ENCODE measurements at places on chromosomes 7 and 10. TPM values are rescaled to one million over a fixed set of nuclear protein-coding genes. Genes with fewer than 3 reads are reported as not detected.

Gene EN2
- 0.23 TPM for polyA plus RNA-seq

Gene FKBP9
- polyA plus RNA-seq, result 156 TPM

Gene MBL2
- not detected for polyA plus RNA-seq

Gene ZNF25
- 13.3 TPM for polyA plus RNA-seq

Gene MAGI2
- polyA plus RNA-seq, result 8.3 TPM

Gene CLCN1
- polyA plus RNA-seq, result 0.12 TPM

Gene SRRM3
- 1.8 TPM for polyA plus RNA-seq

Gene PNLIP
- not detected for polyA plus RNA-seq

Gene PPP1R9A
- 29.7 TPM for polyA plus RNA-seq

Gene AGAP3
- polyA plus RNA-seq, result 64.7 TPM

DNA sequence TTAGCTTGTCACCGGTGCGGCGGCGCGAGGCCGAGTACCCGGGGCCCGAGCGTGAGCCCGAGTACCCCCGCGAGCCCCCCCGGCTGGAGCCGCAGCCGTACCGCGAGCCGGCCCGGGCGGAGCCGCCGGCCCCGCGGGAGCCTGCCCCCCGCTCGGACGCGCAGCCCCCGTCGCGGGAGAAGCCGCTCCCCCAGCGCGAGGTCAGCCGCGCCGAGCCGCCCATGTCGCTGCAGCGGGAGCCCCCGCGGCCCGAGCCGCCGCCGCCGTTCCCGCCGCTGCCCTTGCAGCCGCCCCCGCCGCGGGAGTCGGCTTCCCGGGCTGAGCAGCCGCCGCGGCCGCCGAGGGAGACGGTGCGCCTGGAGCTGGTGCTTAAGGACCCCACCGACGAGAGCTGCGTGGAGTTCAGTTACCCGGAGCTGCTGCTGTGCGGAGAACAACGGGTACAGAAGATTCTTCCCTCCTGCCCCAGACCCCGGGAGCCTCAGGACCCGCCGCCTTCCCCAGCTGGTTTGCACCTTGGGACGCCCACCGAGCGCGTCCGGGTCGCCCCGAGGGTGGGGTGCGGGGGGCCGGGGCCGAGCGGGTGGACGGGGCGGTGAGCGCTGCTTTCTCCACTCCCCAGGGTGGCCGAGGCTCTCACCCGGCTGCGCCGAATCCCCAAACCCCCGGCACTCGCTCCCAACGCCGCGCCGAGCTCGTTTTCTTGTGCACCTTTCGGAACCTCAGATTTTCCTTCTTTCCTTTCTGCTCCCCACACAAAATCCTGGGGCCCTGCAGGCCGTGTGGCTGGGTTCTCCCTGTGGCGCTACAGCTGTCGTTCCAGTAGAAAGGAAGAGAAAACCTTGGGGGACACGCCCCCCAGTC, 708 bp downstream of the UBN2 start:
- DNase-seq, result no peak

DNA sequence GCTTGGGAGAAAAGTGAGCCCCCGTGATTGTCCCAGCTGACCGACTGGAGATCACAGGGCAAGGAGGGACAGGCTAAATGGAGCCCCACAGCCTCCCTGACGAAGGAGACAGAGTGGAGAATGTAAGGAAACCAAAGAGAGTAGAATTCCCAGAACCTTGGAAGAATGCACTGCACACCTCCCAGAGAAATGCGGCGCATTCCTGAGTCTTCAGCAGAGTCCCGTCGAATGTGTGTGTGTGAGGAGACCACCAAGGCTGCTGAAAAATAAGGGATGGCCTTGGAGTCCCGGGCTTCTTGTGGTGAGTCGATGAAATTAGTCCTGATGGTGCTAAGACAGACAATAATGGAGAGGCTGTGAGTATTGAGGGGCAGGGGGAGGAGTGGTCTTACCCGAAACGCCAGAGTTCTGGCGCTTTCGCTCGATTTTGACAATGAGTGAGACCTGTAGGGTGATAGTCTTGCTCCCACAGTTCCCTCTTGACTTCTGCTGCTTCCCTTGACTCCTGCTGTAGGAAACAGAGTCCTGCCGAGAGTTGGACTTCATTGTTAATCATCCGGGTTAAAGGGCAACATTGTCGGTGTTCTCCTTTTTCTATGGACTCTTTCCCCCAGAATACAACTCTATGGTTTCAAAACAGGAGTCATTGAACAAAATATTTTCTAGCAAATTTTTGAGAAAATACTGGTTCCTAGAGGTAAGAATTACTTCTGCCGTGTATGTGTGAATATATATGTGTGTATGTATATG, 103.2 kb downstream of the CNNM2 start:
- no peak for DNase-seq

DNA sequence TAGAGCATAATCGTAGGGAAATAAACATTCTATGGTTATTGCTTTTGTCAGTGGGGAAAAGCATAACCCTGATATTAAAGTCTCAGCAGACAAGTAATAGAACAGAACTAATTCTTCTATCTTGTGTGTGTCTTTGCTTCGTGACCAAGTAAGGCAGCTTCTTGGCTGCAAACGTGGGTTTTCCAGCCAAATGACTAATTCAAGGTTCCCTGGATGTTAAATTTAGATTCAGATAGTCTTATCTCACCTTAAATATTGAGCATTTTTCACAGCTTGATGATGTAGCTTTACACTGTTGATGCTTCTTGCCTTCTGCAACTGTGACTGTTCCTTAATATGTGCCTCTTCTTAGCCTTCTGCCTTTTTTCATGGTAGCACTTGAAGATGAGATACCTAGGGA, 113.0 kb downstream of the EXOC4 start:
- no peak for DNase-seq

- no peak for DNase-seq
These were observed 26.8 kb downstream of the COBL start for GRCh38 chr7:51289623-51290303.

GRCh38 chr10:51619365-51619764, 80.0 kb downstream of the CSTF2T start:
- no peak for DNase-seq

GRCh38 chr7:45026984-45027773, 27.2 kb downstream of the CCM2 start:
- no peak for DNase-seq

GRCh38 chr7:139703487-139704307, 74.1 kb downstream of the HIPK2 start:
- DNase-seq, result no peak

- DNase-seq, result no peak
These were observed 84.9 kb downstream of the C10orf105 start for GRCh38 chr10:71634531-71635164.

- DNase-seq, result no peak
These were observed 22.5 kb upstream of the WASL start for GRCh38 chr7:123771256-123771655.

DNA sequence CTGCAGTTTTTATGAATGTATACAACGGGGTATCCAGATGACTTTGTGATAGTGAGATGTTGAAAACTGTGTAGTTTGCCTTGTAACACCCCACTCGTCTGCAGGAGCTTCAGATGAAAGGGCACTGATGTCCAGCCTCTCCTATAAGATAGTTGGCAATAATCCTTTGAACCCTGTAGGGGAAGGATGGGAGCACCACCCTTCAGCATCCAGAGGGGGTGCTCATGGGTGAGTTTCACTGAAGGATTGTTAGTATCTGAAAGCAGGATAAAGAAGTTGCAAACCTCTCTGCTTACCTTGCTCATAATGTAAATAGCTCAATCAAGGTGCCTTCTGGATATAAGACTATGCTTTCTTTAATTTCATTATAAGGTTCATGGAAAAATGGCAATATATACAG, 201.5 kb downstream of the TMEM178B start:
- no peak for DNase-seq

- no peak for DNase-seq
These were observed 38.2 kb downstream of the HTRA1 start for GRCh38 chr10:122499491-122499941.

- no peak for DNase-seq
These were observed 2.0 kb upstream of the ARPC1B start for GRCh38 chr7:99372275-99373090.

- no peak for DNase-seq
These were observed 40.6 kb upstream of the ADD3 start for GRCh38 chr10:109966961-109967738.

GRCh38 chr10:61024856-61025201, 80.8 kb upstream of the RHOBTB1 start:
- DNase-seq, result no peak
